ENCODE measurements at places on chromosomes 1 and 21.

DNA sequence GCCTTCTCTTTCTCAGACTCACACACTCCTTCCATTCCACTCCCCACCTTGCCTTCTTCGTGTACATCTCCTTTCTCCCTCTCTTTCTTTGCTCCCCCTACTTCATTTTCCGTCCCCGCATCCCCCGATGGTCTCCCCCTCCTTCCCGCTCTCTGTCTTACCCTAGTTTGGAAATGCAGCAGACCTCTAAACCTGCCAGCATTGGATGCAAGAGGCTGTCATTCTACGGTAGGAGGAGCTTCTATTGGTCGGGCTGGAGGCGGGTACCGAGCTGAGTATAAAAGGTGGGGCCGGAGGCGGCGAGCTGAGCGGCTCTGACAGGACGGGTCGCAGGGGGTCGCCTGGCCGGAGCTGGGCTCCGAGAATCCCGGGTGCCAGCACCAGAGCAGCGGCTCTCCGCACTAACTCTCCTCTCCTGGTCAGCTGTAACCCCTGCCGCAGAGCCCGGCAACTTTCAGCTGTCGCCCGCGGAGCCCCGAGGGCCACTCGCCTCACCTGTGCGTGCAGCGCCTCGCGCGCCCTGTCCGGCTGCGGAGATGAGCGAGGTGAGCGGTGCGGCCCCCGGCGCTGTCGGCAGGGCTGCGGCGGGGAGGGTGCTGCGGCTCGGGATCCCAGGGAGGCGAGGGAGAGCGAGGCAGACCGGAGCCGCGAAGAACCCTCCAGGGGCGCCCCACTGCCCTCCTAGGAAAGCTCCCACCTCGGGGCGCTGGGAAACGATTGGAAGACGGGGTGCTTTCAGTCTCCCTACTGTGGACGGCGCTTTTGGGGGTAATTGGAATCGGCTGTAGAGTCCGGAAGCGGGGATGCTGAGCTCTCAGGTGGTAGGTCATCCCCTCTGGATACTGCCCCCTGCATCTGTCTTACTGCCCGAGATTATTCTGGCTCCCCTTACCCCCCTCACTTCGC, at the start of gene PCP4L1:
Gene PCP4L1 (plus strand): TSS at position 307 of the 906 bp plus-strand sequence. CDS start 230 bp downstream, at position 537.
- peaks cover 54% of the 10 kb centered on the region for H3K27me3 ChIP-seq
- peak; percentile 59 for DNase-seq
- H3K27ac ChIP-seq = no peak within 1 kb of the TSS
- H3K36me3 ChIP-seq = peaks cover 10% of the 10 kb centered on the region
- H3K4me3 ChIP-seq = peak within 1 kb of the TSS; percentile 50

GRCh38 chr1:234175363-234175762, 197.9 kb upstream of the COA6 start:
- no peak overlapping the region for H3K27ac ChIP-seq
- H3K4me1 ChIP-seq = peaks cover 33% of the 10 kb centered on the region
- no peak for DNase-seq
- H3K36me3 ChIP-seq = peaks cover 33% of the 10 kb centered on the region
- H3K27me3 ChIP-seq = peaks cover 28% of the 10 kb centered on the region

GRCh38 chr1:183622884-183623785, 12.4 kb downstream of the ARPC5 start:
- peaks cover 33% of the 10 kb centered on the region for H3K36me3 ChIP-seq
- peaks cover 15% of the 10 kb centered on the region for H3K4me1 ChIP-seq
- no peak overlapping the region for H3K4me3 ChIP-seq
- DNase-seq = peak; percentile 72
- no peak overlapping the region for H3K27ac ChIP-seq

DNA sequence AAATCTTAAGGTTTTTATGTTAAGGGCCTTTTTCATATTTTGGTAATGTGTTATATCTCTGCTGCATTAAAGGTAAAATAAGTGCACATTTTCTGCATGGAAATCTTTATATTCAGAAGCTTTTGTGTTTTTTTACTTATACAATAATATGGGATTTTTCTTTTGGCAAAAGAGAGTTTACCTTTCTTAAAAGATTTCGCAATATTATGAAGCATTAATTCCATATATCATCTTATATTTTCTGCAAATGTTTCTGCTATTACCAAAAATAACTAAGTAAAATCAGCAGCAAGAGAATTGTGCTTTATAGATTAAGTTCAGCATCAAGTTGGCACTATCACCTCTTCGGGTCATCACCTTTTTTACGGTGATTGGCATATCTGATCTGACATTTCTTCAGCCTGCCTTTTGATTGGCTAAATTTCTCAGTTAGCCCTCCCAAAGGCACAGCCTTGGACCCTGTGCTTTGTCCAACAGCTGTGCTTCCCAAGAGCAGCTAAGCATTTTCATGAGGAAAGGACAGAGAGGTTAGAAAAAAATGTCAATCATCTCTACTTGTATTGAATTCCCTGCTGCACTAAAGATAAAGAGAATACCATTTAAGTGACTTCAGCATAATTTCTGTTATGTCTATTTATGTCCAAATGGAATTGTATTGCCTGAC, 767.1 kb upstream of the PRMT6 start:
- H3K36me3 ChIP-seq = no peaks in the 10 kb centered on the region
- DNase-seq = no peak
- no peaks in the 10 kb centered on the region for H3K27me3 ChIP-seq
- H3K4me1 ChIP-seq = no peaks in the 10 kb centered on the region
- H3K27ac ChIP-seq = no peak overlapping the region
- H3K4me3 ChIP-seq = no peak overlapping the region

DNA sequence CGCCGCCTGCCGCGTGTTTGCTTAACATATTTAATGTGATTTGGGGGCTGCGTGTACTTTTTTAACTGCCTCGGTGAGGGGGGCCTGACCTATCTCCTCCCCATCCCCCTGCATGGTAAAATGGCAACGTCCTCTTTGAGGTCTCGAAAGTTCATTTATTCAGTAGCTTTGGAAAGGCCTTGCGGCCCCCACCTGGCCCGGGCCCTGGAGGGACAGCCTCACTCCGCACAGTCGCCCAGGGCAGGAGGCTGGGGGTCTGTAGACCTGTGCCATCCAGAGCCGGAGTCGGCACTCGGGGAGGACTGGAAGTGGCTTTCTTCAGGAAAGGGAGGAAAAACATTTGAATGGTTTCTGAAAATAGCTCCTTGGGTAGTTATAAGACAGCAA, 38.0 kb upstream of the ACTRT2 start:
- no peak overlapping the region for H3K27ac ChIP-seq
- no peaks in the 10 kb centered on the region for H3K4me1 ChIP-seq
- DNase-seq = no peak
- H3K36me3 ChIP-seq = no peaks in the 10 kb centered on the region

DNA sequence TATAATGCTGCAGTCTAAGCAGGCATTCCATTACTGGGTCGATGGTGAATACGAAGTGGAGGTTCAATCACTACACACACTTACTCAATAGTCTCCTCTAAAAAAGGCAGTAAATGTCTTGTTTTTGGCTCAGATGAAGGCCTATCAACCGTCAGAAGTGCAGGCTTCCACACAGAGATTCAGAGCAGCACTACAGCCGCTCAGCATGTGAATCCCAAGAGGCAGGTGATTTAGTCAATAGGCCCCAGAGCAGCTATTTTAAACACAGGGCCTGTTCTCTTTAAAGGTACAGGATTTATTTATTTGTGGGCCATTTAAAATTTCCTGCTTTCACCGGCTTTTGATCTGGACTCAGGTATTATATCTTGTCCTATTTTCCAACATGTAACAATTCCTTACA, 293.7 kb downstream of the RGS7 start:
- DNase-seq = no peak
- H3K27ac ChIP-seq = no peak overlapping the region
- H3K27me3 ChIP-seq = no peaks in the 10 kb centered on the region
- no peaks in the 10 kb centered on the region for H3K36me3 ChIP-seq
- no peak overlapping the region for H3K4me3 ChIP-seq

- no peak for DNase-seq
- no peak overlapping the region for H3K4me3 ChIP-seq
- no peaks in the 10 kb centered on the region for H3K4me1 ChIP-seq
- H3K27me3 ChIP-seq = no peaks in the 10 kb centered on the region
- H3K36me3 ChIP-seq = no peaks in the 10 kb centered on the region
- H3K27ac ChIP-seq = no peak overlapping the region
Observed at GRCh38 chr1:18246543-18246942, 138.9 kb downstream of the IGSF21 start.

DNA sequence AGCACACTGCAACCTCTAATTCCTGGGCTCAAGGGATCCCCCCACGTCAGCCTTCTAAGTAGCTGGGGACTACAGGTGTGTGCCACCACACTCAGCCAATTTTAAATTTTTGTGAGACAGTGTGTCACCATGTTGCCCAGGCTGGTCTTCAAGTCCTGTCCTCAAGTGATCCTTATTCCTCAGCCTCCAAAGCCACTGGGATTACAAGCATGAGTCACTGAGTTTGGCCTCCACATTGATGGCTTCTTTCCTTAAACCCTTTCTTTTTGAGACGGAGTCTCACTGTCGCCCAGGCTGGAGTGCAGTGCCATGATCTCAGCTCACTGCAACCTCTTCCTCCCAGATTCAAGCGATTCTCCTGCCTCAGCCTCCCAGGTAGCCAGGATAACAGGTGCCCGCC, 7.6 kb downstream of the KPNA6 start:
- peaks cover 34% of the 10 kb centered on the region for H3K4me1 ChIP-seq
- H3K4me3 ChIP-seq = no peak overlapping the region
- DNase-seq = no peak
- H3K27me3 ChIP-seq = no peaks in the 10 kb centered on the region

DNA sequence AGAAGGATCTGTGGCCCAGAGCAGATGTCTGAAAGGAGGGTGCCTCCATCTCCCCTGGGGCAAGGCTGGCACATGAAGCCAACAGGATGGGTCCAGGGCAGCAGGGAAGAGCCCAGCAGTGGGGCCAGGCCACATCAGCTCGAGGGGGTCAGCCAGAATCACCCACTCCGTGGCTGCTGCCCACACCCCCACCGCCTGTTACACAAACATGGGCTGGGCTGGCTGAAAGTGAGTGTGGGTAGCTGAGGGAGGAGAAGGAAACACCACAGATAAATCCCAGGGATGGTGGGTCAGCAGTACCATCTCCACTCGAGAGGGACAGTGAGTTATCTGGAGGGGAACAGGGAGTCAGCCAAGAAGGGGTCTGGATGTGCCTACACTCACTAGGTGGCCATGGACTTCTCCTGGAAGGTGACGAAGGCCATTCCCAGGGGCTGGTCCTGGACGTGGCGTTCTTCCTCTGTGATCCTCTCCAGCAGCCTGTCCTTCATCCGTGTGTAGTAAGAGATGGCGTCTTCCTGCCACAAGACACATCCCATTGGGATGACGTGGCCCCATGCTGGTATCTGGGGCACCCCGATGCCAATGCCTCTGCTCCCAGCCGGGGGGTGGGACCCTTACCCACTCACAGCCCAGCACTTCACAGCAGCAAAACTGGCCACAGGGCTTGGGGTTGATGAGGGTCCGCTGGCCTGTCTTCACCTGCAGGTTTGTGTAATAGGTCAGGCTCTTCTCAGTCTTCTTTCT, 20.2 kb downstream of the TMEM63A start:
- H3K27ac ChIP-seq = no peak overlapping the region
- H3K4me1 ChIP-seq = peaks cover 29% of the 10 kb centered on the region
- no peaks in the 10 kb centered on the region for H3K27me3 ChIP-seq
- H3K36me3 ChIP-seq = peaks cover 79% of the 10 kb centered on the region
- H3K4me3 ChIP-seq = no peak overlapping the region

- no peak overlapping the region for H3K27ac ChIP-seq
- no peaks in the 10 kb centered on the region for H3K27me3 ChIP-seq
- no peak for DNase-seq
- H3K4me1 ChIP-seq = peaks cover 73% of the 10 kb centered on the region
- peaks cover 38% of the 10 kb centered on the region for H3K36me3 ChIP-seq
- H3K4me3 ChIP-seq = no peak overlapping the region
Observed at GRCh38 chr1:111631502-111631901, 11.9 kb downstream of the RAP1A start.

DNA sequence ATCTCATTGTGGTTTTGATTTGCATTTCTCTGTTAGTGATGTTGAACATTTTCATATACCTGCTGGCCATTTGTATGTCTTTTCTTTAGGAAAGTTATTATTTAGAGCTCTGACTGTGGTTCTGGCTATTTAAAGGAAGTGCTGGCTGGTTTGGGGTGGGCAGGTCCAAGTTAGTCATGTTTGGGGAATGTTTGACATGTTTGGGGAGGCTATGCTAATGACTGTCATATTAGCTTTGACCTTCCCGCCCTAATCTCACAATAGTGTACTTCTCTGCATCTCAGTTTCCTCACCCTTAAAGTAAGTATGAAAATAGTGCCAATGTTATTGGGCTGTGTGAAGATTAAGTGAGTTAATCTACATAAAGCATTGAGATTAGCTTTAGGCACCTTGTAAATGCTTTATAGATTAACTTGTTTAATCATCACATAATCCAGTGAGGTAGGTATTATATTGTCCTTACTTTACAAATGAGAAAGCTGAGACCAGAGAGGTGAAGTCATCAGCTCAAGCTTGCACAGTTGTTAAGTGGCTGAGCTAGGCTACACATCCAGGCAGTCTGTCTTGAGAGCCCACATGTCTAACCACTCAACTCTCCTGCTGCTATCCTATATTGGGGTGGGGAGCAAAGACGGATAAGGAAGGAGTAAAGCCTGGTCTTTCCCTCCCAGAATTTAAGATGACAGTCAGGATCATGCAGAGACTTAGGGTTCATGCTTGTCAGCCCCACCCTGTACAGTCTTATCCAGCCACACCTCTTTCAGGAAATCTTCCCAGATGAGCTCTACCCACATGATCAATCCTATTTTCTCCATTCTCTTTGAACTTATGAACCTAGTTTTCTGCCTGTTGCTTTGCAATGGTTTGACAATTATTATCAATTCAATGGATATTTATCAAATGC, 22.8 kb upstream of the CRNN start:
- peak; percentile 9 for DNase-seq
- no peaks in the 10 kb centered on the region for H3K4me1 ChIP-seq
- peaks cover 22% of the 10 kb centered on the region for H3K27me3 ChIP-seq
- H3K36me3 ChIP-seq = no peaks in the 10 kb centered on the region
- H3K4me3 ChIP-seq = no peak overlapping the region

GRCh38 chr1:182598296-182598695, 5.9 kb downstream of the RGS16 start:
- H3K27me3 ChIP-seq = peaks cover 5% of the 10 kb centered on the region
- DNase-seq = no peak
- no peak overlapping the region for H3K4me3 ChIP-seq
- peaks cover 4% of the 10 kb centered on the region for H3K36me3 ChIP-seq

DNA sequence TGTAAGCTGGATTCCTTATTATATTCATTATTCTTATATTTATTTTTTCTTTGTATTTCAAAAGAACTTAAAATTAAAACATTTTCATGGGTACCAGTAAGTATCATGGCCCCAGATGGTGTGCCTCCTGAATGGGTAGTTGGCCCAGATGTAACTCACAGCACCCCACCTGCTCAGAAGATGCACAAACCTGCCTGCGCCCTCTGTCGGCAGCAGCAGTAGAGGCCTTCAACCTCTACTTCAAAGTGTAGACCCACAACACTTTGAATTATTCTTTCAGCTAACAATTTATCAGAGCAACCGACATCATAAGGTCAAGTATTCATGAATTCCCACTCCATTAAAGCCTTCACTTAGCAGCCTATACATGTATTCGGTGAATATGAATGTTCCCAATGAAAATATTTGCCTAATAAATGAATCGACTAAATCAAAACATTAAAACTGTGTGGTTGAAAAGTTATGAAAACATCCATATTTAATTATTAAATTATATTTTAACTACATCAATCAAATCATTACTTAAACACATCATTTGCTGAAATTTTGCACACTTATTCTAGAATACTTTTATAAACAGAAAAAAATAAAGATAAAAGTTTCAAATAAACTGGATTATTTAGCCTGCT, 25.4 kb downstream of the PIGM start:
- no peak overlapping the region for H3K4me3 ChIP-seq
- DNase-seq = peak; percentile 84
- no peaks in the 10 kb centered on the region for H3K36me3 ChIP-seq
- H3K27ac ChIP-seq = no peak overlapping the region

GRCh38 chr1:179476484-179476883, 99.3 kb downstream of the NPHS2 start:
- H3K27ac ChIP-seq = no peak overlapping the region
- no peak overlapping the region for H3K4me3 ChIP-seq
- H3K27me3 ChIP-seq = no peaks in the 10 kb centered on the region
- peaks cover 4% of the 10 kb centered on the region for H3K36me3 ChIP-seq
- H3K4me1 ChIP-seq = no peaks in the 10 kb centered on the region
